GM19239 (cell line): ENCODE measurements at places on chromosomes 3 and 15.

DNA sequence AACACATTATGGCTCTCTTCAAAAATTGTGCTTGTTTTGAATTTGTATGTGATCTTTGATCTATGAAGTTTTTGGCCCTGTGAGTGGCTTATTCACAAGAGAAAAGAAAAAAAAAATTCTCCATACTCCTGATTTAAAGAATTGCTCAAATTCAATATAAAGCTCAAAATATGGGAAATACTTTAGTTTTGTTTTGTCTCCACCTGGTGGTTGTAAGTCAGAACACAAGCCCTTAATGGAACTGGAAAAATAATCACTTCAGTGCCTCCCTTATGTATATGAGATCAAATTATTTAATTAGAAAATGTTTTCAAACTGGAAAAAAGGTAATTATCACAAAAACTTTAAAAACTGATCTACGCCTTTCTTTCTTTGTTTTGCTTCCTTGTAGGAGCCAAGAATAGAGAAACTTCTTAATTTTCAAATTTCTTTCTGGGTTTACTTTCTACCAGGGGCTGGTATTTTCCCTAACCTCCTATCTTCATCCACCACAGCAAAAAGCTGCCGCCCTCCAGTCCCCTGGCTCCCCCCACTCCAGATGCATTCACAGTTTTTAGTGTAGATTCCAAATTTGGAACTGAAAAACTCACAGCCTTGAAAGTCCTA lies 50.6 kb downstream of the SERP1 start:
- no peak for DNase-seq

DNA sequence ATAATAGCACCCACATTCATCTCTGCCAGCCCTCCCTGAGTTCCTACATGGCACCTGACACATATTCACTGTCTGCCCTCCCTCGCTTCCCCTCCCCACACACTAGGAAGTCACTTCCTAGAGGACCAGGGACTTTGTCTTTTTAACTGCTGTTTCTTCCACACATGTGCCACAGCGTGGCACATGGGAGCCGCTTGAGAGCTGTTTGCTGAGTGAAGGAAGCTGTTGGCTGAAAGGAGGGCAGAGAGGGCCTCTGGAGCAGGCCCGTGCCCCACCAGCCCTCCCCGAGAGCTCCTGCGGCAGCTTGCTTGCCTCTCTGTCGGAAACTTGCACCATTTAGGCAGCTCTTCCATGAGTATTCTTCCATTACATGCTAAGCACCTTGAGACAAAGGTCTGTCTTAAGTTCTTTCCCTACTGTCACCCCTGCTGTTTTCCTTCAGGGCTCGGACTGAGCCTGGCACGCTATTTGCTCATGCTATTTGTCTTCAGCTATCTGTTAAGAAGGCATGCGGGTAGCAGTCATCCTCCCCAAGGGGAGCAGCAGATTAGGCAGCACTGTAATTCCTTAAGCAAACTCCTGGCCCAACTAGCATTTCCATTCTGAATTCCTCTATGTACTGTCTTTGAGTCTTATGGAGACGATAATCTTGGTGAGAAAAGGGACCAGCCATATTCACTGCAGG lies 72.2 kb downstream of the CACNA1D start:
- no peak for DNase-seq

DNA sequence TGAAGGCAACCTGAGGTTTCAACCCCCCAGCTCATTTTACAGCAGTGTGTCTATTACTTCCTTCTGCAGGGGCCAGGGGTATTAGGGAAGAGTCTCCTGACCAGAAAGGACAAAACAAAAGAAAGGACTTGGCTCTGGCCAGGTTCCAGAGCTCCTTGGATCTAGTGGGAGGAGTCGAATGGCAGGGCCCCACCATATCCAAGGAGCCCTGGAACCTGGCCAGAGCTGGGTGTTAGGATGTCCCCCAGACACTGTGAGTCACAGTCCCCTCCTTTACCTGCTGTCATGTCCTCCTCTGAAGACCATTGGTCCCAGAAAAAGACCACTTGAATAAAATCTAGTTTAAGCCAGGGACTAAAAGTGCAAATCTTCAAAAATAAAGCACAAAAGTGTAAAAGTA lies 113.2 kb downstream of the EEFSEC start:
- no peak for DNase-seq

DNA sequence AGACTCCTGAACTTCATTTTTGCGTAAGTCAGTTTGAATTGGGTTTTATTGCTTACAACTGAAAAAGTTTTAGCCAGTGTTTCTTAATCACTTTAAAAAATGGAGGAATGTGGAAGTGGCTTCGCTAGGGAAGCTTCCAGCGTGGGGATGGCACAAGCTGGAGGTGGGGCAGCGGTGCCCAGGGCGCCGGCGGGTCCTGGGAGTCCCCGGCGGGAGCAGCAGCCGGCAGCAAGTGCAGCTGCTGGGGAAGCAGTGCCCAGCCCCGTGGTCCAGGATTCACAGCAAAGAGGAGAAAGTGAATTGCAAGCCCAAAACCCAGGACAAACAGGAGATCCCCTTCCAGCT lies 301.8 kb upstream of the PROK2 start:
- DNase-seq: no peak

DNA sequence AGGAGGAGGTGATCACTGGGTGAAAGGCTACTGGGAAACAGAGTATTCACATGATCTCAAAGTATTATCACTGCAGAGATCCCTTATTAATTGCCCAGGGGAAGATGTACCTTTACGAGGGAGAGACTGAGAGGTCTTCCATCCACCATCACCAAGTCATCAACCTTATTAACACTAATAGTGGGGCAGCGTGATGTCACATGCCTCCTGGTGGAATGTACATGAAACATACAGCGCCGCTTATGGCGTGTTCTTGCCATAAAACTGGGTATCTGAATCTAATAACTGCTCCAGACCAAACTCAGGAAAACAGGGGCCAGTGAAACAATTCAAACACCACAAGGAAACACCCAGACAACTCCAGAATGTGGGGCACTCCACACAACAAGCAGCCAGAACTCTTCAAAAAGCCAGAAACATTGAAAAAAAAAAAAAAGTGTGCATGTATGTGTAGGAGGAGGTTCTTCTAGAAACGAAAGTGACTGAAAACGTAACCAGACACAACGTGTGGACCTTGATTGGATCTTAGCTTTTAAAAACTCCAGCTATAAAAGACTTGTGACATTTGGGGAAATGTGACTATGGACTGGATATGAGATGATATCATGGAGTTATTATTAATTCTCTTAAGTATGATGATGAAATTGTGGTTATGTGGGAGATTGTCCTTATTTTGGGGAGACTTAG lies 4.6 kb downstream of the STIMATE start:
- no peak for DNase-seq
